ENCODE measurements at places on chromosomes 3 and 15.

- no peak for DNase-seq
Observed at GRCh38 chr3:32037932-32038267, 56.4 kb downstream of the ZNF860 start.

- no peak for DNase-seq
Observed at GRCh38 chr3:153484842-153485241, 322.8 kb downstream of the RAP2B start.

- DNase-seq, result peak; percentile 25
Observed at GRCh38 chr15:98518823-98519561, 129.3 kb upstream of the IGF1R start.

GRCh38 chr15:84668221-84668982 is 10.4 kb upstream of the NMB start:
- DNase-seq, result no peak

- DNase-seq, result no peak
Observed at GRCh38 chr15:79170256-79170664, 79.7 kb upstream of the RASGRF1 start.

GRCh38 chr15:52445553-52445952 is 83.1 kb downstream of the MYO5A start:
- no peak for DNase-seq

DNA sequence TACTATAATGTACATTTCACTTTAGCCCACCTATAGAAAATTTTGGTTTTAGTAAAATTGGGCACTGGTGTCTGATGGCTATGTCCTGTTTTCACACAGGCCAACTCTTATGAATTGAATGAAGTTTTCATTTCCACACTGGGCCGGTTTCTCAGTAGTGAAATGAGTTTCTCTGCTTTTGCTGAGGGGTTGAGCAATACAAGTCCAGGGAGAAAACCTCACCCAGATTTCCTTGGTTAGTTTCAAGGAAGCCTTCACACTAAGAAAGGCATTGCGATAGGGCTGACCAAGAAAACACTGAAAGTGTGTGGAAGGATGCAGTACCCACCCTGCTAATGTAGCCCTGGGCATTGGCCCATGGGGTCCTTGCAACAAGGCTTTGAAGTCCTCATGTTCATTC is 331.5 kb upstream of the CFAP20DC start:
- DNase-seq, result no peak

Data from NCI-H2081 treated with DMSO at 0.1 percent for 48 hours (cell line).